ENCODE measurements at places on chromosomes 1 and 21.

DNA sequence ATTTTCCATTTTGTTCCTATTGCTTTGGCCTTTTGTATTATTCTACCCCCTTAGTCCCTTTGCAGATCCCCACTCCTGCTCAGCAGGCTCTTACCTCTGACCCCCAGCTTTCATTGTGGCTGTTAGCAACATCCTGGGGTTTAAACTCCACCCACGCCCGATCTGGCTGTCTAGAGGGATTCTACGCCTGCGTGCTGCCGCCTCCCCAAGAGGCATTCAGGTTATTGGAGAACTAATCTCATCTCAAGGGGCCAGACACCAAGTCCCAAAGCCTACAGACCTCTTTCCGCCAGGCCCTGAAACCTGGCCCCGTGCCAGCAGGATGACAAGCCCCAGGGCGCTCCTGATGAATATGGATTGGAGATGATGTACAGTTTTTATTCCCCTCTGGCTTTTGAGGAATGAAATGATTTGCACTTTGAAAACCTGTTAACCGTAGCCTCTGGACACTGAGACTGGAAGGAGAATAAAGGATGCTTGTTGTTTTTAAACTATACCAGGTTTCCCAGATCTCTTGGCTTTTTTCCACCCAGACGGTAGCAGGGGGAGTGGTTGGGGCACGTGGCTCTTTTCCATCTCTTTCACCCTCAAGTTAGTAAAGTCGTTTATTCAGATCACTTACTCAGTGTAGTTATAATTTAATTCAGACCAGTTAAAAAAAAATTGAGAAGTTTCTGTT lies 14.5 kb upstream of the IKBKE start:
- peak; percentile 74 for DNase-seq

- peak; percentile 90 for DNase-seq
Measured at GRCh38 chr1:178536844-178537371, 24.0 kb downstream of the TEX35 start.

DNA sequence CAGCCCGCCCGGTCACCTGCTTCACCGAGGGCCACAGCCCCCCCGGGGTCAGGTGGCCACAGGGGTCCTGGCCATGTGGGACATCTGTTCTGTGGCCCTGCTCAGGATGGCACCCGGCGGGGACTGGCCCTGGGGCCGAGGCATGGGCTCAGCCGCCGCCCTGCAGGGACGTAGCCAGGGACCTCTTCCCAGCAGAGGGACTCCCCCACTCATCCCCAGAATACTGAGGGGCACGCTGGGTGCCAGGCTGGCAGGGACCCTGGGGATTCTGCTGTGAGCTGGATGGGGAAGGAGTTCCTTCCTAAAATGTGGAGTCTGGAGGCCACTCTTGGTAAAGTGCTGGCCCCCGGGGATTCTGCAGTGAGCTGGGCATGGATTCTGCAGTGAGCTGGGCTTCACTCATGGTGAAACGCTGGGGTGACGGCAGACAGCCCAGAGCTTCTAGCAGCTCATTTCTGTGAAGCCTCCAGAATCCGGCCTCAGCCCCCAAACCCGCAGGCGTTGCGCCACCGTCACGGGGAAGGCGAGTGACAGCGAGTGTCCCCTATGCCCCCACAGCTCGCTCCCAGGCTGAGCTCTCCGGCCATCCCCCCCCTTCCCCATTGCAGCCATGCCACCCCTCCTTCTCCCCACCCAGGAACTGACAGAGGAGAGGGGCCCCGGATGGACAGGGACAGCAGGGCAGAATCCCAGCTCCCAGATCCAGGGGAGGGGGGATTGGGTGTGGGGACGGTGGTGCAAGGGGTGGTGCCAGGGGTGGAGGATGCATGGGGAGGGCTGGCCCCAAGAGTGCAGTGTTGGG lies 1.4 kb downstream of the ITGB2 start:
- DNase-seq, result no peak

- no peak for DNase-seq
Measured at GRCh38 chr21:15729346-15729673, 472 bp upstream of the USP25 start.

DNA sequence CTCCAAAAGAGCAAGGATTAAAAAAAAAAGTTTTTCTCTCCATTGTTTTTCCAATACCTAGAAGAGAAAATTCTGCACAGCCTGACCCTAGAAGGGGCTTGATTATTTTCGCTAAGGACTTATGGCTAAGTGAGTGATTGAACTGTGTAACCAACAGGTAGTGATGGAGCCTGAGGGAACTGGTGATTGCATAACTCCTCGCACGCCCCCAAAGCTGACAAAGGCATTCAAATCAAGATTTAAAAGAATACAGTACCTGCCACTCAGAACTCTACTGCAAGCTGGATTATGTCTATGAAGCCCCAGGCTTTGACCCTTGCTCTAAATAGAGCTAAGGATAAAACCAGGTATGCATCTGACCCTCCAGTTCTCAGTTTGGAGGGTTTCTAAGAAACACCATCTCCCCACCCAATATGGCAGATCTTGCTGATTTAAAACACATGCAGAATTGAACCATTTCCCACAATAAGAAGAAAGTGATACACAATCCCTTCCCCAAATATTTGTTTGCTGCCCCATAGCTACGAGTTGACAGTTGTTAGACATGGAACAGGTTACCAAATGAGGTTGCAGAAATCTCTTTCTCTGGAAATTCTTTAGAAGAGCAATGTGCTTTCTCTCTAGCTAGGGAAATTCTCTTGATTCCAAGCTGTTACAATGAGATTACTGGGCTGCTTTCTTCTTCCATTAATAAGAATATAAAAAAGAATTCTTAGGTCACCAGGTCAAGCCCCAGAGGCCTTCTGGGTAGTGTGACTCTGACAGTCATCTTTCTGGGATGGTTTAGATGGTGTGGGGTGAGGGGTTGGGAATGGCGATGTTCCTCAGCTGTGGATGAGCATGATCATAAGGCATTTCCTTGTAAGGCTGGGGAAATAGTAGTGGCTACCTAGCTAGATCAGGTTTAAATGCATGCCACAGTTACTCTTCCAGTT lies 35.1 kb downstream of the FGGY start:
- DNase-seq, result no peak

DNA sequence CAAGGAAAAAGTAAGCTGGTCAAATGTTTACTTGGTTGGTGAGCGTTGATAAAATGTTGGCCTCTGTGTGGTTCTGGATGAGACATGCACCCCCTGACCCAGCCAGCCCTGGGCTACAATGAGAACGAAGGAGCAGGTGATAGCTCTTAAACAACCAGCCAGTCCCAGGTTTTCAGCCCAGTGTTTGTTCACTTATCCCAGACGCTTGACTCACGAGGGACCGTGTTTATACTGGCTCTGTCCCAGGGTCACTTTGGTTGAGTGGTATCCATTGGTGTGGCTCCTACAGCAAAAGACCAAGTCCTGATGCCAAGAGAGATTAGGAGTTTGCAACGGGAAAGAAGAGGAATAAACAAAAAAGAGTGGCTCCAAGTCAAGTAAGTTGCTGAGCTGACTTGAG lies 86.9 kb downstream of the KCNJ15 start:
- DNase-seq, result peak; percentile 77

GRCh38 chr1:103160281-103160680 lies 52.0 kb upstream of the COL11A1 start:
- DNase-seq, result peak; percentile 14

- DNase-seq, result peak; percentile 80
Measured at GRCh38 chr1:109979489-109980091, 5.0 kb upstream of the AHCYL1 start.

- no peak for DNase-seq
Measured at GRCh38 chr1:206014601-206015000, 9.1 kb downstream of the CTSE start.

GRCh38 chr1:116415699-116416533 lies 42.9 kb downstream of the ATP1A1 start:
- no peak for DNase-seq

DNA sequence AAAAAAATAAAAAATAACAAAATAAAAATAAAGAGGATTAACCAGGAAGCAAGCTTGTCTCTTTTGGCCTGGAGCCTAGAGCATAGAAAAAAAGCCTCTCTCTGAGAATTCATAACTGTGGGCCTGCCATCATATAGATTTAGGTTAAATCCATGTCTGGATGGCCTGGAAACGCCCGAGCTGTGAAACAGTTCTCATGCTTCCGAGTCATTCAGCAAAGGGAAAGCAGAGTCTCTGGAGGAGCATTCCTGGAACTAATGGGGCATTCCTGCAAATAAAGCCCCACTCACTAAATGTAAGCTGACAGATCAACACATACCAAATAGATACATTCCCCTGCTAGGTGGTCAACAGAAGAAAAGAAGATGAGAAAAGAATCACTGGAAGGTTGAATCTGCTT lies 75.8 kb upstream of the GNG4 start:
- DNase-seq, result peak; percentile 42

DNA sequence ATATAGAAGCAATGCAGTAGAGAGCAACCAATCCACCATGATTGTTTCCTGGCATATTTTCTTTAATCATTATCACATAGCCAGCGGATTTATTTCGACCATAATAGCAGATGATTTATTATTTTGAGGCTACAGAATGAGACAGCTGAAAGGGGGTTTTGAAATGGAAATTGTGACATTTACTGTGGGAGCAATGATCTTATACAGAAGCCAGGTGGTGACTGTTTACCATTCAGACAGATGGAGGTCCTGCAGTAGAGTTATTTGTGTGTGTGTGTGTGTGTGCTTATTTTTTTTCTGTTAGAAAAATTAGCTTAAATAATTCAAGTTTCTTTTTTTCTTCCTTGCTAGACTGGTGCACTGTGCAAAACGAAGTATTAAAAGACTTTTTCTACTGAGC lies 1784.5 kb downstream of the MRPL39 start:
- DNase-seq, result no peak

- DNase-seq, result no peak
Measured at GRCh38 chr1:93960641-93961147, 51.5 kb upstream of the GCLM start.

DNA sequence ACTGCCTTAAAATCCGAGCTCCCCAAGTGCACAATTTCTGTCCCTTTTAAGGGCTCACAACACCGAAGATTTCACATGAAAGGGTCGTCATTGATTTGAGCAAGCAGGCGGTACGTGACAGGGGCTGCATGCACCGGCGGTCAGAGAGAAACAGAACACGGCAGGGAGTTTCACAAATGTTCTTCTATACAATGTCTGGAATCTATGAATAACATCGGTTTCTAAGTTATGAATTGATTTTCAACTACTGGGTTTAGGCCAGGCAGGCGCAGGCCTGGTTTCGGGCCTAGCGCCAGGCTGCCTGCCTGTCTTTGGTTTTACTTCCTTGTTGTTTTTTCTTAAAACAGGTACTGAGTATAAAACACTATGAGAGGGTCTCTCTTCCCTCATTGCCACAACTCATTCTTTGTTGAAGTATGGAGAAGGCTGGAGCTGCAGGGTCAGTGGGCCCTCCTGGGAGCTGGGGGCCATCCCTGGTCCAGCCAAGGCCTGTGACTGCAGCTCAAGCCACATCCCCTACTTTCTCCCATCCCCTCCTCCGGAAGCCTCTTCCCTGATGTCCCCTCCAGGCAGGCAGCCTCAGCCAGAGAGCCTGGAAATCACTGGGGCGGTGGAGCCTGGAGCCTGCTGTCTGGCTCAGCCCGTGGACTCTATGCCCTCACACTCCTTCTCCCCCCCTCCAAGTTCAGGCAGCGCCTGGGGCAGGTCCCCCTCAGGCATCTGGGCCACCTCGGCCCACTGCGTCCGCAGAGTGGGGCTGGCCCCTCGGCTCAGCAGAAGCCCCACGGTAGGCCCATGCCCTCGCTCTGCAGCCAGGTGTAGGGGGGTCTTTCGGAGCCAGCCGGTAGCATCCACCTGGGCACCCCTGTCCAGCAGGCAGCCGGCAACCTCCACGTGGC lies 2.4 kb downstream of the ANKRD65 start:
- no peak for DNase-seq

DNA sequence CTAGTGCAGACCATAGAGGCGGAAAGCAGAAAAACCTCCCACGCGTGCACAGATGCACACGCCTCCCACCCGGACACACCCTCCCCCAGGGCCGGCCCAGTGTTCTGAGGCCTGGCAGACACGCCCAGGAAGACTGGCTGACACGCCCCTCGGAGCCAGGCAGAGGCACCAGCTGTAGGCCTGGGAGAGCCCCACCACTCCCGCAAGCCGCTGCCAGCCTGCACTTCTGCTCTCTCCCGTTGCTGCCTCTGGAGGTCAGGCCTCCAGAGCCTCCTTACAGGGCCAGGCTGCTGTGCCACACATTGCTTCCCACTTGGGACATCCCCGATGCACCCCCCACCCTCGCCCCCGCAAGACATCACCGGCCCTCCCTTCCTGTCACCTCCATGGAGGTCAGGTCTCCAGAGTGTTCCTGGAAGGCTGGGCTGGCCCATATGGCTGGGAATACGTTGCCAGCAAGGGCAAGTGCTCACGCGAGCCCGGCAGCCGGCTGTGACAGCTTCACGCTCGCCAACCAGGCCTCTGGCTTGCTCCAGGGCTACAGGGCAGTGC lies 40.4 kb downstream of the CASZ1 start:
- DNase-seq, result peak; percentile 24

GRCh38 chr1:31750858-31751510 lies 13.2 kb downstream of the ADGRB2 start:
- DNase-seq, result no peak

- no peak for DNase-seq
Measured at GRCh38 chr21:40177979-40178378, 310.7 kb downstream of the PCP4 start.

DNA sequence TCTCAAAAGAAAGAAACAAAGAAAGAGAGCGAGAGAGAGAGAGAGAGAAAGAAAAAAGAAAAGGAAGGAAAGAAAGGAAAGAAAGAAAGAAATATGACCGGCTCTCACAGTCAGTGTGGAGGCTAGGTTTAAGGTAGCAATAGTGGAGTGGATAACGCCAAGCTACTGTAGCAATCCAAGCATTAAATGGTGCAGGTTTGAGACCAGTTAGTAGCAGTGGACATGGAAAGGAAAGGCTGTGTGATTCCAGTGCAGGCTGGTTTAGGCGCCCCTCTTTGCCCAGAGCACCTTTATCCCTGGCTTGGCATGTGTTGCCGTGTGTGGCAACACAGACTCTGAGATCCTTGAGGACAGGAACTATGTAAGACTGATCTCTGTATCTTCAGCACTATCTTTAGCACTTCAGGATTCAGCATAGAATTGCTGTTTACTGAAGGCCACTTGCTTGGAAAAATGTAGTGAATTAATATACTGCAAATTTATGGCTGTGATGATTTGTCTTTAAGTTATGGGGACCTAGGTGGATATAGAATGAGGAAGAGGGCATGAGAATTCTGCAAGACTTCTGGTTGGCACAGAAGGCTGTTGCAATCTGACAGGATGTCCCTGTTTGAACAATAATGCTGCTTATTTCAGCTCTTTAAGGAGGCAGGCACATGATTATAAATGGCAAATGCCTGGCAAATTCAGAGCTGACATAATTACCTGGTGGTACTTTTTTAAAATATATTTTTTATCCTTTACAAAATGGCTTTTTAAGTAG lies 10.8 kb upstream of the OSBPL9 start:
- no peak for DNase-seq

- no peak for DNase-seq
Measured at GRCh38 chr1:29970747-29971325, 734.5 kb downstream of the PTPRU start.

DNA sequence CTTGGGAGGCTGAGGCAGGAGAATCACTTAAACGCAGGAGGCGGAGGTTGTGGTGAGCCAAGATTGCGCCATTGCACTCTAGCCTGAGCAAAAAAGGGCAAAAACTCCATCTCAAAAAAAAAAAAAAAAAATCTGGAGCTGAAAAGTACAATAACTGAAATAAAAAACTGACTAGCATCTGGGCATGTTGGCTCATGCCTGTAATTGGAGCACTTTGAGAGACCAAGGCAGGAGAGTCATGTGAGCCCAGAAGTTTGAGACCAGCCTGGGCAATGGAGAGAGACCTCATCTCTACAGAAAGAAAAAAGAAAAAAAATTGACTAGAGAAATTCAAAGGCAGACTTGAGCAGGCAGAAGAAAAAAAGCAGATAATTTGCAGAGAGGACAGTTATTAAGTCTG lies 18.1 kb downstream of the CLDN19 start:
- DNase-seq, result no peak

GRCh38 chr1:38331496-38332210 lies 285.1 kb upstream of the POU3F1 start:
- DNase-seq, result no peak
